ENCODE measurements at places on chromosomes 3 and 15.

- no peak for DNase-seq
These were observed 228.9 kb downstream of the CD47 start for GRCh38 chr3:107861904-107862303.

- DNase-seq, result no peak
These were observed 41.5 kb upstream of the RBMS3 start for GRCh38 chr3:29239376-29239775.

GRCh38 chr3:128517648-128518047 lies 24.6 kb upstream of the GATA2 start:
- no peak for DNase-seq

DNA sequence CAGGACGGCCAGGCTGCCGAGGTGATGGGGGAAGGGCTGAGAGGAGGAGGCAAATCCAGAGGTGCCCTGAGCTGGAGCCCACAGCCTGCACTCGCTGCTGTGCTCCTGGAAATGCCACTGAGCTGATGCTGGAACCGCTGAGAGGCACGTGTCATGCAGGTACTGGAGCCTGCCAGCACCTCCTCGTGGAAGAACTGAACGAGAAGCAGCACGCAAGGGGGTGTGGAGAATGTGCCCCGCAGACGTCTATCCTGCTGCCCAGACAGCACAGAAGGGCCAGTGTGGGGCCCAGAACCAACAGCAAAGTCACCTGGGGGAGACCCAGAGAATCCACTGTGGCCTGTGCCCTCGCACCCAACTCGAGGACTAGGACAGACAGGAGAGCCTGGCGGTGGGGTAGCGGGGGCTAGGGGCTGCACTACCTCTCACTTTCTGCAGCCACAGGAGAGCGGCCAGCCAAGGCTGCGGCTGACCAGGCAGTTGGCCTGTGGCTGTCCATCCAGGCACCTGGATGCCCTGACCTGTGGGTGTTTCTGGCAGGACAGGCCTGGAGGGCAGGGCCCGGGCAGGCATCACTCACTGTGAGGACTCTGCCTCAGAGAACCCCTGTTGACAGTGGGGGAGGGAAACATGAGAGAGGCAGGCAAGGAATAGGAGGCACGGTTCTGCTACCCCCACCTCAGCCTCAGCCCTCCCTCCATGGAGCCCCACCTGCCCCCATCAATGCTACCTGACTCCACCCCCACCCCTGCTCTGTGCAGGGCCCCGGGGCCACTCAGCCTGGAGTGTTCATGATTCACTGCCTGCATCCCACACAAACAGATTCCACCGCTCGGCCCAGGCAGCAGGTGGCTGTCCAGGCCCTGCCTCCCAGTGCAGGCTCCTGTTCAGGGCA lies 213.1 kb downstream of the TBC1D2B start:
- peak; percentile 36 for DNase-seq

GRCh38 chr3:163890661-163891060 lies 1187.6 kb downstream of the SI start:
- DNase-seq, result no peak

- no peak for DNase-seq
These were observed 69.9 kb upstream of the DLG1 start for GRCh38 chr3:197368330-197368729.

DNA sequence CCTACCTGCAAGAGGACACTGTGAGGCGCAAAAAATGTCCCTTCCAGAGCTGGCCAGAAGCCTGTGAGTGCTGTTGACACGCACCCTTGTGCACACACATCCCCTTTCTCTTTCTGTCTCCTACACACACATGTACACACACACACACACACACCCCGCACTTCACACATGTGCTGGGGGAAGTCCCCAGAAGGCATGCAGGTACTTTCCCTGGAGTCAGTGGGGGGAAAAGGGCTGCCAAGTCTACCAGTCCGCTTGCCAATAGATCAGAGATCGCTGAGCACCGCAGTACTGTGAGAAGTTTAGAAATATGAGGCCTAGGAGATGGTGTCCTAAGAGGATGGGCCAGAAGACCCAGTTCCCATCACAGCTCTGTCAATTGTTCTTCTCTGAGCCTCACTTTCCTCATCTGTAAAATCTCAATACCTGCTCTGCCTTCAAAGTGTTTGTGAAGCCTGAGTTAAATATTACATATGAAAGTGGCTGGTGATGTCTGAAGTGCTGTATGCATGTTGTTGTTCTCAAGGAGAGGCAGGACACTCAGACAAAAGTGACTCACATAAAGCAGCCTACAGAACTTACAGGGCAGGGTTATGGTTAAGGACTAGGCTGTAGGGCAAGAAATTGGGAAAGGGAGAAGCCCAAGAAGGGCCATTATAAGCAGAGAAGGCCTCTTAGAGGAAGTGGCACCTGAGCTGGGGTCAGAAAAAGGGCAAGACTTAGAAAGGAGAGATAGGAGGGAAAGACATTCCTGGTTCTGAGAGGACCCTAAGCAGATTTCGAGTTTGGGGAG lies 6.8 kb downstream of the IL17RE start:
- DNase-seq, result no peak

DNA sequence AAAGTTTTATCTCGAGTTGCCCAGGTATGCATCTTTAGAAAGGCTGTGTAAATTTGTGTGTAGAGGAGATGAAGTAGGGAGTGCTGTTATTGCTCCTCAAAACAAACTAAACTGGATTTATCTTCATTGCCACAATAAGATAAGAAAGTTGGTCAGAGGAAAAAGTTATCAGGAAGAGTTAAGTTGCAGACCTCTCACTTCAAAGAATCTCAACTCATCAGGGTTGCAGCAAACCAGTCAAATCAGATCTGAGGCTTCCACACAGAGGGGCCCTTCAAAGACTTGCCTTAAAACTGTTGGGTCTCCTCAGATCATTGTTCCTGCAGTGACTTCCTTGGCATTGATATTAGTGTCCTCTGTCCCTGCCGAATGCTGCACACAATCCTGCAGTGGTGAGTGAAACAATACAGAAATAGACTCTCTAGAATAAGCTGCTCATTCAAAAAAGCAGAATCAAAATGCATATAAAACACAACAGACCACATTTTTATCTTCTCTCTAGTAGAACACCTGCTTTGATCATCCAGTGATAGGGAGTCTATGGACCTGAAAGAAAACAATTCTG lies 191.2 kb upstream of the CBLB start:
- no peak for DNase-seq

- no peak for DNase-seq
These were observed 20.5 kb downstream of the IFT80 start for GRCh38 chr3:160378331-160379109.

DNA sequence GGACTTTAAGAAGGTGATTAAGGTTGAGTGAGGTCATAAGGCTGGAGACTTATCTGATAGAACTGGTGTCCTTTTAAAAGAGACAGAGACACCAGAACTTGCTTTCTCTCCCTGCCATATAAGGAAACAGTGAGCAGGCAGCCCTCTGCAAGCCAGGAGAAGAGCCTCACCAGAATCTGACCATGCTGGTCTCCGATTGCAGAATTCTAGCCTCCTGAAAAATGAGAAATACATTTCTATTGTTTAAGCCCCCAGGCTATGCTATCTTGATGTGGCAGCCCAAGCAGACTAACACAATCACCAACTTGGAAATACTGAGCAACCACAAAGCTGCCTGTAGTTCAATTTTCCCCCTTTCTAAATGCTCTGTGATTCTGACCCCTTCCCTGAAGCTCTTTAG lies 161.4 kb upstream of the RARB start:
- no peak for DNase-seq

DNA sequence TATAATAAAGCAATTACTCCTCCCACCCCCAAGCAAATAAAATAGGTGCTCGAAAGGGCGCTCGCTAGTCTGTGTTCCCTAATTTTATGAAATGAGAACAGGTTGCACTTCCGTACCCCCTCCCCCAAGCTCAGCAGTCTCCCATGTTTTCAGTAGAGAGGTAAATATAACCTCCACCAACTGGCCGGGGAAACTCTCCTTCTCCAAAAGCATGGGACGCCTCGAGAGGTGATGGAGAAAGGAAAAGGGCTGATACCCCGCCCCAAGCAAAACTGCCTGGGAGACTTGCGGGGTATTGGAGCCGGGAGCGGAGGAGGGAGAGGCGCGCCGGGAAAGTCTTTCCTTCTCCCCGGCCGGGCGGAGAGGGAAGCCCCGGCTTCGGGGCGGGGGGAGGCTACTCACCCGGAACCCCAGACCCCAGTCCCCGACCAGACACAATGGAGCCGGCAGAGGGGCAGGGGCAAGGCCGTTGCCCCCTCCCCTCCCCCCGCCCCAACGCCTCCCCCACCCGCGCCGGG lies 605 bp downstream of the DCUN1D1 start:
- peak; percentile 69 for DNase-seq

GRCh38 chr3:137852391-137852830 lies 88.3 kb downstream of the SOX14 start:
- no peak for DNase-seq

DNA sequence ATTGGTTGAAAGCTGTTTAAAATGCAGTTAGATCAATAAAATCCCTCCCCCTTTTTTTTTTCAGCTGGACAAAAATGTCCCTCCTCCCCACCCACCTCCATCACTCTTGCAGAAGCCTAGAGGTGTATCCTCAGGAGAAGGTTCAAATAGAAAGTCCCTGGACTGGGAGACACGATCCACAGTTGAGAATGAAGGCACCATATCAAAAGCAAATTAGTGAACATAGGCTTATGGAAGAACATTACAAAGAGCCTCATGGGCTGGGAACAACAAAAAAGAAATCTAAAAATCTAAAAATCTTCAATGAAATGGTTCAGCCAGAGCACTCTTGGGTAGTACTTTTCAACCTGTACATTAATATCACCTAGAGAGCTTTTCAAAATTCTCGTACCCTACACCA lies 46.2 kb downstream of the GHSR start:
- DNase-seq, result no peak

DNA sequence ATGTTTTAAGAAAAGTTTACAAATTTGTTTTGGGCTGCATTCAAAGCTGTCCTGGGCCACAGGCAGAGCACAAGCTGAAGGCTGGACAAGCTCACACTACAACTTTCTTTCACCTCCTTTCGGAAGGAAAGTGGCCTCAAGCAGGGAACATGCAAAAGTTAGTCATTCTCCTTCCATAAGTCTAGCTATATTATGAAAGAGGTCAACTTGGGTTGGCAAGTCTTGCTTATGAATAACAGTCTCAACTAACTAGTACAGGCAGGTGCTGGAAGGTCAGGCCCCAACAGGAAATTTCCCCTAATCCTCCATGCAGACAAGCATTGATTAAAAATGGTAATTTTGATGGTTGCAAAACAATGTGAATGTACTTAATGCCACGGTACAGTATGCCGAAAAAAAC lies 69.4 kb downstream of the OSBPL10 start:
- no peak for DNase-seq

DNA sequence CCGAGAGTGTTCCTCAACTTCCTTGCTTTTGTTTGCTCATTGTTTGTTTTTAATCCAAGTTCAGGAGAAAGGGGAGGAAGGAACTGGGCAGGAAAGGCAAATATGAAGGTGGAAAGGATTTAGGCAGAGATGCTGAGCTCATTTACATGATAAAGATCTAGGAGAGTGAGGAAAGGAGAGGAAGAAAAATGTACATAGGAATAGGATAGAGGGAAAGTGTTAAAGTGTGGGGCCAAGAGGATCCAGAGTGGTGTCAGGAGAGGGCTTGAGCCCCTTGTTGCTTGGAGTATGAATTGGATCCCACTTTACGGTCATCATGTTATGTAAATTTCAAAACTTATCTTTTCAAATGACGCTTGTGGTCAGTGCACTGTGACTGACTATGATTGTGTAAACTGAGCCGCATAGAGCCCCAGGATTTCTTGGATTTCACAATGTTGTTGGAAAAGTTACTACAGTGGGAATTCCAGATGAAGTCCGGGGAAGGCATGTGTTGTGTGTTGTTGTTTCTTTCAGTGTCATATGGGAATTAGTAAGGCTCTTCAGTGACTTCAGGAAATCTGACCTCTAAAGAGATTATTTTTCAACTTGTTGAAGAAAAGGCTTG lies 15.0 kb upstream of the PLD1 start:
- DNase-seq, result no peak

DNA sequence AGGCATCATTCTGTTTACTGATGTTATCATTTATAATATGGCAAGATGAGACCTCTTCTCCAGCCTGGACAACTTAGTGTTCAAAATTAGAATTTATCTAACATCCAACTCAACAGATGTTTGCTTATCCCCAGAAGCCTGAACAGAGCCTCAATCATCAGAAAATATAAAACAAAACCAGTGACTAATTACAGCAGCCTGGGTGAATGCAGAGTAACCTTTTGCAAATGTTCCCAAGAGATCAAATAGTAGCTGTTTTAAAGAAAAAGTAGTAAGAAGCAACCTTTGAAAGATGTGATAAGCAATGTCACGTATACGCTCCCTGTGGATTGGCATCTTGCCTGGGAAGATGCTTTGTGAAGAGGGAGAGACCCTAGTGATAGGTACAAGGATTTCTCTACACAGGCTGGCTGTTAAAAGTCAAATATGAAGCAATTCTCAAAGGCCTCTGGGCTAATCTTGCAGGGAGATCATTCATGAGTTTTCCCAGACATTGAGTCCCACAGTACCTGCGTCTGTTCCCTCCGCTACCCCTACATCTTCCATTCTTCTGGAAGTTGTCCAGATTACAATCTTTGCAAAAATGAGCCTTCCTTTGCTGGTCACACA lies 39.3 kb upstream of the PRICKLE2 start:
- DNase-seq, result no peak

GRCh38 chr3:176584413-176585176 lies 612.7 kb downstream of the TBL1XR1 start:
- no peak for DNase-seq

GRCh38 chr15:100733101-100733842 lies 130.9 kb downstream of the ASB7 start:
- DNase-seq, result no peak

DNA sequence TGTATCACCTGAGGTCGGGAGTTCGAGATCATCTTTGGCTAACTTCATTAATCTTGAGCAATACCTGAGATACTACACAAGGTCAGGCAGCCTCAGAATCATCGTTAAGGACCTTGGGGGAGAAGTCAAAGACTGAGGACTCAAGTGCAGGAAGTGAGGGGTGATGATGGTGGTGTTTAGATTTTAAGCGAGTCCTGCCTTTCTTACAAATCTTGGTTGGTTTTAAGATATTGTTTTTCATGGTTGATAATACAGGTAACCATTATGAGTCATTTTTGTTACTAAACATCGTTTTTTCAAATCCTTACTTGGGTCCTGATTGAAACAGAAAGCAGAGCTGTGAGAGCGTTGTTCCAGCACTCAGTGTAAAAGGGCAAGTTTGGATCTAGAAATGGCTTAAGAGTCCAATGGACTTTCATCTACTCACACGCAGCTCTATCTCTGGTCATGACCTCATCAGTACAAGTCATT lies 4.1 kb downstream of the RASGRP1 start:
- no peak for DNase-seq

DNA sequence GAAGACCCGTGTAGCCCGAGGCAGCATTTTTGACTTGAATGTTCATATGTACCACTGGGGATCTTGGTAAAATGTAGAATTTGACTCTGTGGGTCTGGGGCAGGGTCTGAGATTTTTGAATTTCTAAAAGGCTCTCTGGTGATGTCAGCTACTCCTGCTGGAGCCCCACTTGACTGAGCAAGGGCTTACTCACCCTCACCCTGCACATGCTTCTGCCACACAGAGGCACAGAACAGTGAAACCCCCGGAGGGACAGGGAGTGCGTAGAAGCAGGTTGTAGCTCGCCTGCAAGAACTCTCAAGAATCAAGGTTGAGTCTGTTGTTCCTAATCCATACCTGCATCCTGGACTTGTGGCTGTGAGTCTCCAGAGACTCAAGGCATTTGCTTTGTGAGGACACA lies 41.1 kb downstream of the SLCO3A1 start:
- DNase-seq, result no peak
